ENCODE measurements at places on chromosomes 3 and 15. TPM values are rescaled to one million over a fixed set of nuclear protein-coding genes. Genes with fewer than 3 reads are reported as not detected.

Gene P2RY13
- total RNA-seq: 2.6 TPM

Gene WNT7A
- not detected for total RNA-seq

Gene GOLGA8G
- not detected for total RNA-seq

Gene PLXNA1
- total RNA-seq: 3.1 TPM

Gene KY
- total RNA-seq: not detected

Gene LEKR1
- total RNA-seq: not detected

Gene ECE2
- total RNA-seq: not detected

Gene IQCH
- total RNA-seq: 1.6 TPM

Gene TRIM71
- total RNA-seq: not detected

Gene MAP3K13
- 30.5 TPM for total RNA-seq

Gene CNTN4
- total RNA-seq: 1.6 TPM

Gene CATSPER2
- 2.4 TPM for total RNA-seq

Gene P2RY14
- total RNA-seq: 0.12 TPM

Gene TNFSF10
- 44.5 TPM for total RNA-seq

Gene IL17RD
- 0.12 TPM for total RNA-seq

Gene TRIP4
- 9.1 TPM for total RNA-seq

Gene GPR176
- total RNA-seq: 2.1 TPM

Gene SH2D7
- total RNA-seq: not detected

Gene CX3CR1
- 0.26 TPM for total RNA-seq

Data from right lobe of liver (tissue), 6 donors.